ENCODE measurements at places on chromosomes 4 and X.

- no peak for DNase-seq
Observed at GRCh38 chrX:103792916-103793544, 16.4 kb downstream of the PLP1 start.

GRCh38 chr4:39542611-39543012 lies 15.4 kb upstream of the UGDH start:
- DNase-seq: no peak

GRCh38 chr4:17397611-17398010 lies 114.3 kb downstream of the QDPR start:
- no peak for DNase-seq

GRCh38 chr4:8329859-8330761 lies 60.6 kb downstream of the HTRA3 start:
- DNase-seq: no peak

DNA sequence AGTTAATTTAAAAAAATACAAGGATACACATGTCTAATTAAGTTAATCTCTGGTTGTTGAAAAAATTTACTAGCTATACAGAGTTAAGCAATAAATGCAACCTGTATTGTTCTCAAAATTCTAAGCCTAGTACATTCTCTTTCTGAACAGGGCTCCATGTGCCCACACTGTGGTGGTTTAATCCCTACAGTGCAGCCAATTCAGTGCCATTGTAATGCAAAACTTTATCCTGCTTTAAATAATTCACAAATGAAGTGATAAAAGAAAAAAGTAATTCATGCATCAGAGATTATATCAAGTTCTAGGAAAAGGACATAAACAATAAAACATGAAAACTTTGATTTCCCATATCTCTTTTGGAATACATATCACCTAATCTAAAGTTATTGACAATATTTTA lies 1089.2 kb downstream of the C4orf33 start:
- DNase-seq: no peak

- DNase-seq: no peak
Observed at GRCh38 chr4:8834681-8835220, 36.9 kb downstream of the HMX1 start.

DNA sequence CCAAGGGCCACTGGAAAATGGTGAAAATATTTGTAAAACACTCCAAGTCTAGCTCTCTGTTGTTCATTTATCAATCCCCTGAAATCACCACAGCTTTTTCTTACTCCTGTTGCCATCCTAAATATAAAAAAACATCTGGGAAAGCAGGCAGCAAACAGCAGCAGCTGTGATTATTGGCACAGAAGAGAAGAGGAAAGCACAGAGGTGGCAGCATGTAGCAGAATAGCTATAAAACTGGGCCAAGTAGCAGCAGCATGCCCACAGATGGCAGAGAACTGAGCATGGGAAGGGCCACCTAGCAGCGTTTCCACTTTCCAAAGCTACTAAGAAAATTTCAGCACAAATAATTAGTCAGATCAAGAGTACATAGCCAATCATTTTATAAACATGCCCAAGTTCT lies 307.2 kb downstream of the SLC7A11 start:
- DNase-seq: no peak
